ENCODE measurements at places on chromosomes 6 and 20.

GRCh38 chr6:160039441-160039840 lies 70.6 kb downstream of the IGF2R start:
- DNase-seq = no peak

DNA sequence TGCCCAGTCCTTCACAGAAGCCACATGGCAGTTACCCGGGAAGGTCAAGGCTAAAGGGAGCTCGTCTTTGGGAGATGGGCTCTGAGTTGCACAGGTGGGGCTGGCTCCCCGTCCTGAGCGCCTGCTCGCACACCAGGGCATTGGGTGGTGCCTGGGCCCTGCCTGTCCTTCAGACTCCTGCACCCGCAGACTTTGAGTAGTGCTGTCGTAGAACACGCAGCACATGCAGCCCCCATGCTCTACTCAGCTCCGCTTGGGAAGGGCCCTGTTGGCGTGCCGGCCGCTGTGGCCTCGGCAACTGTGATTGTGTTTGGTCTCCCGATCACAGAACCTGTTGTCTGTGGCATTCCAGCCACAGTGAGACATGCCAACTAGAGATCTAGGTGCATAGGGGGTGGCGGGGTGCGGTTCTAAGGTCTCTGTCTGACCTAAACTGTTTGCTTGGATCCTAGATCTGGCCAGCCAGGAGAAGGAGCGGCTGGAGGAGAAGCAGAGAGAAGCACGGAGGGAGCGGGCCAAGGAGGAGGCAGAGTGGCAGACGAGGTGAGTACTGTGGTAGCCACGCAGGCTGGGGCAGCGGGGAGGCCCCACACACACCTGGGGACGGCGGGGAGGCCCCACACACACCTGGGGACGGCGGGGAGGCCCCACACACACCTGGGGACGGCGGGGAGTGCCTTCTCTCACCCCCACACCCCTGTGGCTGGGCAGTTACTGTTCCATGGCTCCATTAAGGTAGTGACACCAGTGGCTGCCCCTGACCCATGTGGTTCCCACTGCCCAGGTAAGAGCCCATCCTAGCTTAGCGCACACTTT lies 11.3 kb upstream of the ADRM1 start:
- DNase-seq = no peak

GRCh38 chr20:840858-841567 lies 7.5 kb downstream of the FAM110A start:
- no peak for DNase-seq

DNA sequence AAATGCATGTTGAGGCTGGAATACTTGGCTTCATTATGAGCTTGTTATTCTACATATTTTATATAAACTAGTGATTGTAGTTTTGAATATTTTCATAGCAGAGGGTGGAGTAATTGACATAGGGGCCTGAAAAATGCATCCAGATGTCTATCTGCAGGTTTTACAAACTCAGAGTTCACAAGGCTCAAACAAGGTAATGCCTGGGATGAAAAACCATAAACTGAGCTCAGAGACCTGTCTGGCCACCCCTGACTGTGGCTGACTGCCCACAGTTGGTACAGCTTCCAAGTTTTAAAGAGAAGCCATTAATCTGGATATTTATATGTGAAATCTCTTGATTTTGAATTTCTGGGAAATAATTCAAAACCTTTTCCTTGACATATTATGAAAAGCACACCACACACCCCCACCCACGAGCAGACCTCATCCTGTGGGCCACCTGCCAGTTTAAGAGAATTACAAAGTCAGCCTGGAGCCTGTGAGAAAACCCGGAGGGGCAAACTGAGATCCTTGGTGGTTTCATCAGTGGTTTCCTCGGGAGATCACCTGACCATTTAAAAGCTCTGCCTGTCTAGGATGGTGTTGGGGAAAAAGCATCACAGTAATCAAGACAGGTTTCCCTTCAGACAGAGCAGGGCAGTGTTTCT lies 230.1 kb downstream of the SAMD5 start:
- no peak for DNase-seq

DNA sequence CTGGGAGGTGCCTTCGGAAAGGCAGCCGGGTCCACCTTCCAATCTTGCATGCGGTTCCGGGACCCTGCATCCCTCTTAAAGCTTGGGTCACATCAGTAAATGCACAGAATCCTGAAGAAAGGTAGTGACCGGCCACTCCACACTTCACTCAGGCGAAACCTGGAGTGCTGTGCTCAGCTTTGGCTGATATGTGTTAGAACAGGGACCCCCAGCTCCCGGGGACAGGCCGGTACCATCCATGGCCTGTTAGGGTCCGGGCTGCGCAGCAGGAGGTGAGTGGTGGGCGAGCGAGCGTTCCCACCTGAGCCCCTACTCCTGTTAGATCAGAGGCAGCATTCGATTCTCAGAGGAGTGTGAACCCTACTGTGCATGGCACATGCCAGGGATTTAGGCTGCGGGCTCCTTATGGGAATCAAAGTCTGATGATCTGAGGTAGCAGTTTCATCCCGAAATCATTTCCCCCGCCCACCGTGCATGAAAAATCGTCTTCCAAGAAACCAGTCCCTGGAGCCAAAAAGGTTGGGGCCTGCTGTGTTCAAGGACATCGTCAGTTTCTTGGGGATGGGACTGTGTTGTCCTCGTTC lies 143.0 kb downstream of the ERMARD start:
- no peak for DNase-seq

- no peak for DNase-seq
Observed at GRCh38 chr20:40274912-40275533, 414.0 kb downstream of the MAFB start.

DNA sequence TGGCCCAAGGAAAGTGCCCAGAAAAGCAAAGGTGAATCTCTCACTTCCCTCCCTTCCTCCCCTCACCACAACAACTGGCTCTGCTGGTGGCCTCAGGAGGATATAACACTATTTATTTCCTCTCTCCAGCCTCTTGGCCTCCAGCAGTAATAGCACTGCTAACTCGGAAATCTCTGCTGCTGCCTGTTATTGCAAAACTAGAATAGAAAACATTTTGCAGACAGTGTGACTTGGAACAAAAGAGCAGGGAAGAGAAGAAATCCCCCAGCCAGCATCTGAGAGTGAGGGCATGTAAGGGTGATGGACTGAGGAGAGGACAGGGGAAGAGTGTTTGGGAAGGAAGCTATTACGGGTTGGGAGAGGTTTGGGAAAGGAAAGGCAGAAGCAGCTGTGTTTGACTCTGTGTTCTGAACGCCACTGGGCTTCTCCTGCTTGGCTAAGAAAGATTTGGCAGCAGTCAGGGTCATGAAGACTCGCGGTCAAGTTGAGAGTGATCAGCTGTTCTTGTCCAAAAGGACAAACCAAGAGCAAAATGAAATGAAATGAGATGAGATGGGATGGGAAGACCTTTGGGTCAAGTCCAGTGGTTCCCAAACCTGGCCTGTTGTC lies 81.0 kb upstream of the SNX9 start:
- DNase-seq = no peak

- no peak for DNase-seq
Observed at GRCh38 chr6:157962601-157963302, 18.9 kb upstream of the SYNJ2 start.

Measured in foreskin melanocyte (primary cell).